Stimulated activated CD8-positive, alpha-beta memory T cell treated with anti-CD3 and anti-CD28 coated beads, Interleukin-7, amount 100 ng/mL, for 1 hour (primary cell): ENCODE measurements at places on chromosomes 4 and X.

DNA sequence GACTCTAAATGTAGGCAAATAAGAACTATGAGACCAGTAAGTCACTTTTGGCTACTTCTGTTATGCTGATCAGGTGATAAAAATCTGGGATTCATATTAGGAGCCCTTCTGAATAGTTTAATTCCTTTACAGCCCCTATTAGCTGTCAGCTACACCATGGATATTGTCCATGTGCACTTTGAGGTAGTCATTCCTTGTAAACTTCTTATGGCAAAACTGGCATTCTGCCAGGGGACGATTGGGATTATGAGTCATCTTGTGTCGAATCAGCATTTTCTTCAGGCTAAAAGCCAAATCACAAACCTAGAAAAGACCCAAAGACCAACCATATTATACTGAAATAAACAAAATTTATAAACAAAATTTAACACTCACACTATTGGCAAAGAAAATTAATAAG is 227.6 kb downstream of the PRDM5 start:
- DNase-seq: no peak

GRCh38 chrX:123171781-123172180 is 12.3 kb upstream of the GRIA3 start:
- DNase-seq: no peak

- no peak for DNase-seq
Measured at GRCh38 chr4:111213531-111213930, 590.7 kb upstream of the PITX2 start.

DNA sequence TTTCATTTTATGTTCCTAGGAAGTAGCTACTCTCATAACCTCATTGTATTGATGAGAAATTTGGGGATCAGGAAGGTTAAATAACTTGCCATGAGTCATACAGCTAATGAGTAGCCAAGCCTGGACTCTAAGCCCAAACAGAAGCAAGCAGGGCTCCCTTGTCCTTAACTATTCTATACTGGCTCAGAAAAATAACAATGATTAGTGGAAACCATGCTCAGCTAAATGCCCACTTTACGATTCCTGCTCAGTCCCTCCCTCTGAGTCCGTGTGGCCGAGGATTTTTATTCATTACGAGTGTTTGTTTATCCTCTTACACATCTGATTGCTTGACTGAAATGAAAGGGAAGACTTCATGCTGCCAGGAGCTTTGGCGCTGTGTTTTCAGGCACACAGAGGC is 100.9 kb downstream of the SLC34A2 start:
- DNase-seq: no peak

DNA sequence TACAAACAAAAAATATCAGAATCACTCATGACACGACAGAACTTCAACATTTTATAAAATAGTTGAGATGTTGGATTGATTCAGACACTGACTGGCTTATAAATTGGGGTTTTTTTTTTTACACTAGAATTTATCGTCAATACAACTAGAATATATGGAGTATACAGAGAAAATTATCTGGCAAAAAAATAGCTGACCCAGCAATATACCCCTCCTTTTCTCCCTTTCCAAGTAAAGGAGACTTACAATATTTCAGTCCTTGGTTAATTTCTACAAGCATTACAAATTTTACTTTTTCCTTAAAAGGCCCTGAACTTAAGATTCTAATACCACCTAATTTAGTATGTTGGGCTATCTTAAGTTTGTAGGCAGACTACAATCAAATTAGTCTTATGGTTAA is 76.3 kb downstream of the LCORL start:
- no peak for DNase-seq

DNA sequence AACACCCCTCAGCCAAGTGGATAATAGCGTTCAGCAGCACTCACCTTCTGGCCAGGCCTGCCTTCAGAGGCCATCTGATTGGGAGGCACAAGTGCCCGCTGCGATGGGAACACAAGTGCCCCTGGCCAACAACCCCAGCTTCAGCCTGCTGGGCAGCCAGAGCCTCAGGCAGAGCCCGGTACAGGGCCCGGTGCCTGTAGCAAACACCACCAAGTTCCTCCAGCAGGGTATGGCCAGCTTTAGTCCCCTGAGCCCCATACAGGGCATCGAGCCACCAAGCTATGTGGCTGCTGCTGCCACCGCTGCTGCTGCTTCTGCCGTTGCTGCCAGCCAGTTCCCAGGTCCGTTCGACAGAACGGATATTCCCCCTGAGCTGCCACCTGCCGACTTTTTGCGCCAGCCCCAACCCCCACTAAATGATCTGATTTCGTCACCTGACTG is 55.9 kb upstream of the MTM1 start:
- no peak for DNase-seq

DNA sequence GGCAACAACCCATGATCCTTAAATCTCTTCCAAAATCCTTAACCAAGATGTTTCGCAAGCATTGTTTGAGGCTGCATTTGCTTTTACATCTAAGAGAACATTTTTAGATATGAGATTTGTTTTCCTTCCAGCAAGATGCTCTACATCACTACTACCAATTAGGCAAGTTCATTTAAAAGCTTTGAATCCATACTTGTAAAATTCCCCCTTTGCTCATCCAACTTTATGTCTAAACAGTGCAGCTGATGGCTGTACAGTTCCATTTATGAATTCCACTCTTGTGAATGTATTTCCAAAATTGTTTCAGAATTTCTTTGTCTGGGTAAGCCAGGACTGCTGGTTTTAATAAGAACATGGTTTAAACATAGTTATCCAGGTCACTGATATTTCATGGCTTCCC is 31.5 kb downstream of the RAI2 start:
- no peak for DNase-seq

- no peak for DNase-seq
Measured at GRCh38 chr4:25930731-25931354, 16.8 kb downstream of the SMIM20 start.

GRCh38 chrX:153939573-153939972 is 4.7 kb upstream of the NAA10 start:
- DNase-seq: no peak

GRCh38 chr4:44713125-44713524 is 13.2 kb downstream of the GNPDA2 start:
- DNase-seq: no peak

DNA sequence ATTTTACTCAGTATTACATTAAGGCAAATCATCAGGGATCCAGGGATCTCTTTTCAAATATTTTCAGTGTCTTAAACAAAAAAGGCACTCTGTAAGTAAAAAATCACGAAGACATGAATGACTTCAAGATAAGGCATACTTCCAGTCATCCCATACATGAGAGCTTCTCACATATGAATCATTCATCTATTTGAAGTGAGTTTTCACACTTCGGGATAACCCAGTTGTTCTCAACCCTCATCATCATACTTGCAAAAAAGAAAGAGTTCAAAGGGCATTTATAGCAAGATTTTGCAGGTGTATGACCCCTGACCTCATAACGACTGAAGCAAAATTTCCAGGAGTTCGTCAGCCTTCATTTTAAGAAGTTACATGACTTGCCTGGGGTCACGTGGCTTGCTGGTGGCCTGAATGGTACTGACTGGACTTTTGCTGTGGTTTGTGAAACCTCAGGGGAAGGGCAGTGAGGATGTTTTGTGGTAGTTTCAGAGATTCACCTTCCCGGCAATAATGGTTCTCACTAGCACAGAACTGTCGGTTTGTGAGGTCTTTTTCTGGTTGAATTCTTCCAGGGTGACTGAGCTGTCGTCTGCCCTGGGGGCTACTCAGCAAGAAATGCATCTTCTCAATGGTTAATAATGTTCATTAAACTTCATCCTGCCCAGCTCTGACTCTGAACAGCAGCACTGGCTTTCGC is 115.8 kb upstream of the SHISA3 start:
- DNase-seq: no peak

DNA sequence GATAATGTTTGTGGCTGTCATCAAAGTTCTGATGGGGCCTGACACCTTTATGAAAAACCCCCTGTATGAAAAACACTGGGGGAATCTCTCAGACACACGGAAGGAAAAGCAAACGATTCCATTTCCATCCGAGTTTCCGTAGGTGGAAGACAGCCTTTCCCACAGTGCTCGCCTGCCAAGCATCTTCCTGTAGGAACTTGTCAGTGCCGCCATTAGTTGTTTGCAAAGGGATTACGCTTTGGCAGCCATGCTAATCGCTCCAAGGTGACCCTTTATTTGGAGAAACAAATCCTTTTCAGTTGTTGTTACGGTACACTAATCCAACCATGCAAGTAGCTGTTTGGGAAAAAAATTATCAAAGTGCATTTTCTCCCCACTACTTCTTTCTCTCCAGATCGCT is 44.4 kb upstream of the STOX2 start:
- DNase-seq: no peak

- DNase-seq: no peak
Measured at GRCh38 chrX:107894038-107894437, 68.4 kb downstream of the MID2 start.

DNA sequence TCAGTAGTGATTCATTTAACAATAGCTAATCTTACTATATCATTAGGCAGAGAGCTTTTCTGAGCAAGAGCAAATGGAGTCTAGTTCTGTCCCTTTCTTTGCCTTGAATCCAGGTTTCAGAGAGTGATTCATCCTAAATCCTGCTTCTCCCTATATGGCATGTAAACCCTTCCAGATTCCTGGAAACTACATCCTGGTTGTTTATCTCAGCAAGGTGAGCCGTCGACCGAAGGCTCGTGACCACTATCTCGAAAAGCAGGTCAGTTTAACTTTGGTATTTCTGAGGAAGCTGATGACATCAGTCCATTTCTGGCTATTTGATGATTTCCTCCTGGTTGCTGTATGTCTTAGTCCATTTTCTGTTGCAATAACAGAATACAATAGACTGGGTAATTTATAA is 40.7 kb upstream of the ERVMER34-1 start:
- no peak for DNase-seq

- DNase-seq: no peak
Measured at GRCh38 chr4:144557404-144557803, 88.6 kb upstream of the HHIP start.

- DNase-seq: no peak
Measured at GRCh38 chrX:135973025-135973547, 702 bp downstream of the MMGT1 start.

DNA sequence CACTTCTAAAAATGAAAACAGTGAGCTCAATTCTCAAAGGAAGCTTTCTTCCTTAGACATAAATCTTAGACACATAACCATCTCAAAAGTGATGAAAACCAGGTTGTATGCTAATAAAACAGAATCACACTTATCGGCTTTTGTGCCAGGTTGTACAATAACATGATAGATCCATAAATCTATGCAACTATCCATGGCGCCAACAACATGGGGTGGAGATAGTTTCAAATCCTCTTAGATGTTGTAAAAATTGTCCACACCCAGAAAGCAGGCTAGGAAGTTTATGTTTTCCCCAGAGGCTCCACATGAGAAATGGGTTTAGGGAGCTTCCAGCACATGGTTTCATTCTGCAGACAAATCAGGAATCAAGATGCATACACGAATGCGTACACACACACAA is 165.3 kb upstream of the MAP3K15 start:
- no peak for DNase-seq

DNA sequence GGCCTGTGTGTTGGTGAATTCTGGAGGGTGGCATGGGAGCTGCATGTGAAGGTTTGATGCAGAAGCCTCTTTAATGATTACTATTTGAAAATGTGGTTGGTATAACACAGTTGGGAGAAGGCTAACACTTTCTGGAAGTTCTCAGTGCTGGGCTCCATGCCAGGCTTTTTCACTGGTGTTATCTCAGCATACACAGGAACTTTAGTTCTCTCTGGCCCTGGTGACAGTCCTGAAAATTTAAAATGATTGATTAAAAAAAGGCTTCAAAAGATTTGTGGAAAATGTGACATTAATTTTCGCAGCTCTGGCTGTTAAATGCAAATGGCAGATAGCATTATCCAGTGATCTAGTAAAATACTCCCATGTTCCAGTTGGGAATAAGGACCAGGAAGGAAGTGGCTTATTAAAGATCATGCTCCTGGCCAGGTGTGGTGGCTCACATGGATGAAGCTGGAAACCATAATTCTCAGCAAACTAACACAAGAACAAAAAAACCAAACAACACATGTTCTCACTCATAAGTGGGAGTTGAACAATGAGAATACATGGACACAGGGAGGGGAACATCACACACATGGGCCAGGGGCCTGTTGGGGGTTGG is 36.6 kb downstream of the DIPK2B start:
- no peak for DNase-seq

- no peak for DNase-seq
Measured at GRCh38 chrX:57595381-57595811, 3.6 kb downstream of the ZXDB start.

DNA sequence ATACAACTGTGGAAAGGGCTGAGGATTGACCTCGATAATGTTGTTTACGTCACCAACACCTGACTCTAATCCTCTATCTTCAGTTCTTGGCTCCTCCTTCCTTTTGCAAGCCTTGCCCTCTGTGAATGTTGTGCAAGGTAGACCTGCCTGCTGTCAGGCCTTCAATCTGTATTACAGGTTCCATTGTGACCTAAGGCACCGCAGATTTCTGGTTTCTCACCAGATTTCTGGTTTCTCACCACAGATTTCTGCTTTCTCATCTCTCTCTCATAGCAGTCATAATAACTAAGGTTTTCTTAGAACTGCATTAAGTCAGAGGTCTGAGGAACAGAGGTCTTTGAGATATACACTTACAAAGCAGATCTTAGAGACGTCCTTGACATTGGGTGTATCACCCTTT is 51.5 kb upstream of the ETNPPL start:
- DNase-seq: no peak

DNA sequence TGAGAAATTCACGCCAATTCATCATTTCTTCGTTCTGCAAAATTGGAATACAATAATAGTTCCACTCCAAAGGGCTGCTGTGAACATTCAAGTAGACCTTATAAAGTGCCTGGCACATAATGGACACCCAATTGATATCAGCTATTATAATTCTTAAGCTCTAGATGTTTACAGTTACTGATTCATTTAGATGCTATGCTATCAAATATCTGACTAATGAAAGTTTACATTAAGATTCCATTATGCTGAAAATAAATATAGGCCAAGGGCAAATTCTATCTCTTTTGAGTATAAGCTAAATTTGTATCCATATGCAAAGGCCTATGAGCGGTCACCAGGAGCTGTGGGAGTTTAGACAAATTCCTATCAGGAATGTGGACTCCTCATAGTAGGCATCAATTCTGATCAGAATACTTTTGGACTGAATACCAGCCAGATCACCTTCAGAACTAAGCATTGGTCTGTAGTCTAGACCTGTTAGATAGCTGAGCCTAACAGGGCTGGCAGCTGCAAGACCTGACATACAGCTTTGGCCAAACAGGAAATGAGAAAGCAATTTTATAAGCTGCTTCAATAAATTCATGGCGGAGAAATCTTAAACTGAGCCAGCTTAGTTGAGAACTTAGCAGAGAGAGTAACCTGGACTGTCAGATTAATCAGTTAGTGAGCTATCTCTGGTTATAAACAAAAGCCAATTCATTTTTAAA is 384.3 kb upstream of the ACTRT1 start:
- no peak for DNase-seq

GRCh38 chr4:173398779-173399415 is at the start of gene SCRG1:
TSS of gene SCRG1 (minus strand) at chr4:173399116. CDS start at chr4:173391414, 7,702 bp downstream.
- no peak for DNase-seq
